ENCODE measurements at places on chromosomes 2 and 18.
A peak's percentile ranks its signal among the peaks of the same experiment; 100 is the strongest.

DNA sequence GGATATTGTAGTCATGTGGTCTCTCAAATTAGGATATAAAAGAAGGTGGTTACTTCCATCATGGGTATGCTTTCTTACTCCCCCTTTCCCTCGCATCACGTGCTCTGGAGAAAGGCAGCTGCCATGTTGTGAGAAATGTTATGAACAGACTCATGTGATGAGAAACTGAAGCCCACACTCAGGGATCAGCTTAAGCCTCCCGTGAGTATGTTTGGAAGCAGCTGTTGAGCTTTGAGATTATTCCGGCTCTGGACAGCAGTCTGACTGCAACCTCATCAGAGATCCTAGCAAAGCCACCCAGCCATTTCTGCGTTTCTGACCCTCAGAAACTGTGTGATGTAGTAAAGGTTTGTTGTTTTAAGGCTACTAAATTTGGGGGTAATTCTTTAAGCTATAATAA is 700.1 kb downstream of the ADCYAP1 start:
- no peak for DNase-seq

DNA sequence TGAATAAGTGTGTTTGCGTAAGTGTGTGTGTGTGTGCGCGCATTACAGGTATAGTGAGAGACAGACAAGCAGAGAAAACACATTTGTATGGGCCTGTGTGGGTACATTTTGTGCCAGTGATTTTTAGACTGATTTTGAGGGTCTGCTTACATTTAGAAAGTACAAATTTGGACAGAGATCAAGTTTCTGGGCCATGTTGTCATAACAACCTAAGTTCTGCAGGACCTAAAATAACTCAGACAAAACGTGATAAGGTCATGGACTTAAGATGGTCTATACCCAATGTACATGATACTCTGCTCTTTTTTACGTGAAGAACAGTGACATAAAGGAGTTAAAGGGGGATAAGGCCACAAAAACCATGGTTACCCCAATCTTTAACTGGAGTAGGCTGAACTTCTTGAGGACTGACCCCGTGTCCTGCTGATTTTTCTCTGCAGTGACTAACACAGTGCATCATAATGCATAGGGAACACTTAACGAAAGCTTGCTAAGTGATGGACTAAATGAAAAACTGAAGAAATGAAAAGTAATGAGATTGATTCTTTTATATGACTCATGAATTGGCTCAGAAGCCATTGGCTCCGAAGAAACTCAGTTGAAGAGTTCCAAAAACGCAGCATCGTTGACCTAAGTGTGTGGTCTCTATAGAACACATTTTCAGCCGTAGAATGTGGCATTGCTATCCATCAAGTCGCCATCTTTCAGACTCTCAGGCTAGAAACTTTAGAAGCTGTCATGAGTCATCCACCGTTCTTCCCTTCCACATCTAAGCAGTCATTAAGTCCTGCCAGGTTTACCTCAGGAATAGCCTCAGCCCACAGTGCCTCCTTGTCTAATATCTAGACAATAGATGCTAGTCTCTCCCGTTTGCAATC is 61.6 kb upstream of the NCOA1 start:
- no peak for DNase-seq

DNA sequence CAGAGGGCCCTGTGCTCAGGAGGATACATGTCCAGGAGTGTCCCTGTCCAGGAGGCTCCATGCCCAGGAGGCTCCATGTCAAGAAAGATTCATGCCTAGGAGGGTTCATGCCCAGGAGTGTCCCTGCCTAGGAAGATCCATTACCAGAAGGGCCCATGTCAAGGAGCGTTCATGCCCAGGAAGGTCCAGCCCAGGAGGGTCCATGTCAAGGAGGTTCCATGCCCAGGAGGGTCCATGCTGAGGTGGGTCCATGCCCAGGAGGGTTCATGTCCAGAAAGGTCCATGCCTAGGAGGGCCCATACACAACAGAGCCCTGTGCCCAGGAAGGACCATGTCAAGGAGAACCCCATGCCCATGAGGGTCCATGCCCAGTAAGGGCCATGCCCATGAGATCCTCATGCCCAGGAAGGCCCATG is 7.0 kb downstream of the GPR35 start:
- no peak for DNase-seq

DNA sequence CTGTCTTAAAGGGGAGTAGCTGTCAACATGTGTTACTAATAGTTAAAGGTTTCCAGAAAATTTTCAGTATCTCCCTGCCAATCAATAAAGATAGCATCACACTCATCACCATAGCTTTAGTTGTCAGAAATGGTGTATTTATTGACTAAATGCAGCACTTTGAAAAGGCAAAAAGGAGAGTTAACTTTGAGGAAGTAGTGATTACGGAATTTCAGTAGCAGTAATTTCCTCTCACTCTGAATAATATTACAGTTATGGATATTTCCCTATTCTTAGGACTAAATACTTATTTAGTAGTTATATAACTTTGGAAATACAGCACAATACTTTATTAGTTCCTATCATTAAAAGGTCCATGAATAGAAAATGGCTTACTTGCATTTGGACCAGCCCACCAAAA is 250.5 kb downstream of the CAMKMT start:
- no peak for DNase-seq

DNA sequence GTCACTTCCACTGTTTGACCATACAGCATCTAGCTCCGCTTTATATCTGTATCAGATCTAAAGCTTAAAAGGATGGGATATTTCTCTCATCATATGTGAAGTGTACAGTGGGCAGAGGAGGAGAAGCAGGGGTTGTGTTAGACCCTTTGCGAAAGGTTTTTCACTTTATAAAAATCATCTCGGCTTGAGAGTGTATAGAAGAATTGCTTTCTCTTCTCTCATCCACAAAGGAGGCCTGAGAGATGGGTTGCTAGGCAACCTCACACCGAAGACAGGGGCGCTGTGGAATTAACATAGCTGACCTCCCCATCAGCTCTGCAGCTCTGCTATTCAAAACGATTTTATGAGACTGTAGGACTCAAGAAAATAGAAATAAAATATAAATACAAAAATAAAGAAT is 70.2 kb upstream of the GALNT3 start:
- DNase-seq = no peak

DNA sequence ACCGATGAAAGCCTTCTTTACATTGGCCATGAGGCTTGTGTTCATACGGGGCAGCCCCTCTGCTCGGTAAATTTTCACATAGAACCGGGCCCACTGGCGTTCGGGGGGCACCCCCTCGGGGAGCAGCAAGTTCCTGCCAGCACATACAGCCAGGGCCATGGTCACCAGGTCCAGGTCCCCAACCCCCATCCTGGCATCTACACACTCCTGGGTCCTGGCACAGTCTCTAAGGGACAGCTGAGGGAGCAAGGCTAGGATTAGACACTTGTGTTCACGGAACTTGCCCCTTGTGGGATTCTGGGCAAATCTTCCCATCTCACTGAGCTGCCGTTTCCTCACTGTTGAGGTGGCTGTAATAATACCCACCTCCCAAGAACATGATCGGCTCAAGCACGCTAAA is 5.6 kb upstream of the OTOF start:
- DNase-seq = no peak

DNA sequence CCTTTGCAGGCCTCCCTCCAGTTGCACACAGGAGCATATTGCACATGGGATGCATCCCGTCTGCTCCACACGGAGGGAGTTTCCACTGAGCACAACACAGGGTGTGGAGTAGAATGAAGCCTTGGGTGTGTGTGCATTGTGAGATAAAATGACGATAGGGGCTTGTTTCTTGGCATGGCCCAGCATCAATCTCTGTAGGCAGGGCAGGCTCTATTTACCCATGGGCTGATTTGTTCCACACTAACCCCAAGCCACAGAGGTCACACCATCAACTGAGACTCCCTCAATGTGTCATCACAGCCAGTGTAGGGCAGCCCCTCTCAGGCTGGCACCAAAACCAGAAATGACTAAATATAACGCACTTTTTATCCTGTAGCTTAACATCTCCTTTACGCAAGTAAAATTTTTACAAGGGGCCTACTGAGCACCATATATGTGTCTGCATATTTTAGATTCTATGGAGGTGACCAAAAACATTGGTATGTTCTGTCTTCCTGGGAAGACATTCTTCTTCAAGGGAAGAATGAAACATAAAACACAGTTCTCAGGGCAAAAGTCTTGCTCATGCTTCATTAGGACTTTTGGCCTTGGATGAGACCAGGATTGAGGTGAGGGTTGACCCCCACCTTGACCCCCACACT is 2.7 kb upstream of the GKN1 start:
- peak; percentile 96 for DNase-seq

DNA sequence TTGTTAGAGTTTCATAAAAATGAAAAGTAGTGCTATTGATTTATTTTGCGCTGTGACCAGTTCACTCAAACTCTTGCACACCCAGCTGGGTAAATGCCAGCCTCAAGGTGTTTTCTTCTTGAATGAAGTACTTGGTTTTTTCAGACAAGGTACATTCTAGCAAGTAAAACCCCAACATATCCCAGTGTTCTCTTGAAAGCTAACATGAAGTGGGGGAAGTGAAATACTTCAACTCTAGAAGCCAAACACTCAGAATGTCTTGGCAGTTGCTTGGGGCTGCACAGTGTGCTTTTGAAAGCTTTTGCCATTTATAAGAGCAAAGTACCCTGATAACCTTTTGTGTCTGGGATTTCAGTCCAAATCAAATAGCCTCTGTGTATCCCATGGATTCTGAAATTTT is 13.4 kb downstream of the NPAS2 start:
- no peak for DNase-seq

GRCh38 chr2:210421916-210422315 is 54.6 kb downstream of the LANCL1 start:
- DNase-seq = peak; percentile 69

DNA sequence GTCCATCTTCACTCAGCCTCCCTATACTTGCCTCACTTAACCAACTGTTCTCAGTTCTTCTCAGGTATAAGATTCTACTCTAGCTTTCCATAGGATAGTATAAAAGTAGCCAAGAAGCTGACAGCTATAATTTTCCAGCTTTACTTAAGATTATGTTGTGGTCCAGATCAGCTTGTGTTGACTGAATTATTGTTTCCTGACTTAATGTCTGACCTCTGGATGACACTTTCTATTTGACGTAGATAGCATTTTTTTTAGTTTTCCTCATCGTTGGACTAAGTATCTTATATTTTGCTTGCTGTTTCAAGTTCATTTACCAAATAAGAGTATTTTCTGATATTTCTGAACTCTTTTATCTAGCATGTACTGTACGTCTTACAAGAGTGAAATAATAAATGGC is 1272.5 kb upstream of the CDH2 start:
- no peak for DNase-seq

DNA sequence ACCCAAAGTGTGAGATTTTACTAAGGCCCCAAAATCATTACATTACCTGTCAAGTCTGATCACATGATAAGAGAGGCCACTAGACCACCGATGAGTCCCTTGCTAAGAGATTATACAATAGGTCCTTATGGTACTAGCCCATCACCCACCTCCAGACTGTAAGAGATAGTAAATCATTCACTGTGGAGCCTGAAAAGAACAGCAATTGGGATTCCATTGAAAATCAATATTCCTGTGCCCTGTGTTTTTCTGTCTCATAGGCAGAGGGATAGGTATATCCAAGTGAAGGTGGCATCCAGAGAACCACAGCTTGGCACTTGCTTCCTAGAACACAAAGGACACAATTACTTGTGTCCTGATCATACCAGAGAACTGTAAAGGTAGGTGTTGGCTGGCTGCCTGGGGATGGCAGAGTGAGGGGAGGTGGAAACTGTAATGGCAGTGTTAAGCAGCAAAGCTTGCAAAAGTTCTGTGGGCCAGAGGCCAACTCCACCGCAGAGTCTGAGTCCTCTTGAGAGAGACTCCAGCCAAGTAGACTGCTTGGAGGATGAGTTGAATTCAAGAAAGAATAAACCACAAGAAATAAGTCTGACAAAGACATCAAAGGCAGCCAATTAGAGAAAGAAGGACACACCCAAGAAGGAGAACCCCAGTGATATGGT is 102.0 kb upstream of the PIEZO2 start:
- no peak for DNase-seq

GRCh38 chr2:167293172-167293781 is 405.0 kb downstream of the XIRP2 start:
- no peak for DNase-seq

- DNase-seq = no peak
Observed at GRCh38 chr18:68830256-68831045, 32.6 kb downstream of the CCDC102B start.

DNA sequence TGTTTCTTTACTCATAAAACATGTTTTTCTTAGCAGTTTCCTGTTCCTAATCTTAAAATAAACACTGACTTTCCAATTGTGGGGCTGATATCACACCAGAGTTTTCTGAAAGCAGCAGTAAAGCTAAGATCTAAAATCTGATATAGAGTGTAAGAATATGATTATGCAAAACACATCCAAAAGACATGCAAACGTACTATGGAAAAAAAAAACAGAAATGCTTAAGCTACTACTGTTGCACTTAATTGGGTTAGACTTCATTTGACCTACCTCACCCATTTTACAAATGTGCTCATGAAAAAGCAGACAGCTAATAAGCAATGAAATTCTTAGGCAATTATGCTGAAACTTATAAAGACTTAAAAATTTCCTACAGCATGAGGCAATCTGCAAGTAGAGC is 10.5 kb downstream of the CYTIP start:
- no peak for DNase-seq

GRCh38 chr2:13791019-13791547 is 841.4 kb upstream of the LRATD1 start:
- no peak for DNase-seq

- no peak for DNase-seq
Observed at GRCh38 chr18:38362286-38362792, 796.7 kb upstream of the CELF4 start.

DNA sequence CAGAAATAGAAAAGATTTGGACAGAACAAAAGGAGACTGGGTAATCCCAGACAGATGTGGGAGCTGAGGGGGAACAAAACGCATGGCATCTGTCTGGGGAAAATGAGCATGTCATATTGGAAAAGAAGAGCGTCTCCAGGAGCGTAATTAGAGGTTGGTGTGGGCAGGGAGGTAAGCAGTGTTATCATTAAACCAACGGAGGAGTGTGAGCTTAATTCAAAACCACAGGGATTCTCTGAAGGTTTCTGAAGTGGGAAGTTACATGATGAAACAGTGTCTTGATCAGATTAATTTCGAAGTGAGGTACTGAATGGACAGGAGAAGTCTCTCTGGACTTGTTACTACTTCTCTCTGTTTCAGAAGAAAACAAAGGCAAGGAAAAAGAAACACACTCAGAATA is 53.3 kb downstream of the DTNB start:
- no peak for DNase-seq

DNA sequence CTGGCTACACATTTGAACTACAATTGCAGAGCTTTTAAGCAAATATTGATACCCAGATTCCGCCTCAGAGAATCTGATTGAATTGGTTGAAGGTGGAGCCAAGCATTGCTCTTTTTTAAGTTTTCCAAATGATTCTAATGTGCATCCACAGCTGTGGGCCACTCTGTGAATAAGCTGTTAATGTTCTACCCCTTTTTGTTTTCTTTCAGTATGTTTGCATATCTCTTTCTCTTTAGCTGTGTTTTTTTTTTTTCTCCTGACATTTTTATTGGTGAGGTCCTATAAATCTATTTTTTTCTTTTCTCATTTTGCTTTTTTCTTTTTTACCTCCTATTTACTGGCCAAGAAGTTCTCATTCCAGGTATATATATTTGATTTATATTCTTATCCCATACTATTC is 6.5 kb downstream of the SCN3A start:
- no peak for DNase-seq
